ENCODE measurements at places on chromosomes 2 and 18. TPM values are rescaled to one million over a fixed set of nuclear protein-coding genes. Genes with fewer than 3 reads are reported as not detected.

The SGO2 gene
- total RNA-seq: 17.3 TPM

The TWSG1 gene
- total RNA-seq: 44.7 TPM

The POTEI gene
- not detected for total RNA-seq

DNA sequence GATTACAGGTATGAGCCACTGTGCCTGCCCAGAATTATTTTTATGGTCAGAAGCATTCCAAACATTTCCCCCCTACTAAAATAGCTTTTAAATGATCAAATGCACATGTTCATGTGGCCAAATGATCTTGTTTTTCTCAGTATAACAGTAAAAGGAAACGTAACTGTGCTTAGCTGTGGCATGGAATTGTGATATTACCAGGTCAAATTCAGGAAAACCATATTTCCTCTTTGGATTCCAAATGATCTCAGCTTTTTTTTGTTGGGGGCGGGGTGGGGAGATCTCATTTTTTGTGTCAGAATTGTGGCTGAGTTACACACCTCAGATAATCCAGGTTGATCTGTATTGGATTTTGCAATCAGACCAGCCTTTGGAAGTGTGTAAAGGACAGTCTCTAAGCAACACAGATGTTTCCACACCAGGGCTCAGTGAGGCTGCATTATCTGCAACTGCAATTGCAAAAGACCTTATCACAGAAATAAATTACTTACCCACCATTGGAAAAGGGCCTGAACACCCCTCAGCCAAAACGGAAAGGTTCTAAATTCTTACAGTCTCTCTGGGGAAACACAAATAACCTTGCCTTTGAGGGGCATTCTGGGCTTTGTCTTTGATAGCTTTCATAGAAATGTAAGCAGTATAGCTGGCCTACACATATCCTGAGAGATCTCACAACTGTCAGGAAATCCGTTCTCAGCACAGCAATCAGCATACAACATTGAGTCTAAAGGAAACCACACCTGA lies 8.4 kb downstream of the CASP10 start:
- no peak for DNase-seq

- DNase-seq: peak; percentile 33
Measured at GRCh38 chr2:182359027-182359989, 67.5 kb downstream of the PDE1A start.
